ENCODE measurements at places on chromosomes 3 and 15.

- DNase-seq = no peak
Observed at GRCh38 chr15:100878648-100879047, 983 bp upstream of the ALDH1A3 start.

GRCh38 chr3:125072301-125072700 lies 16.5 kb upstream of the HEG1 start:
- no peak for DNase-seq

GRCh38 chr3:27085829-27086730 lies 283.1 kb downstream of the NEK10 start:
- DNase-seq = no peak

GRCh38 chr15:63135281-63135680 lies 13.6 kb downstream of the LACTB start:
- DNase-seq = no peak

DNA sequence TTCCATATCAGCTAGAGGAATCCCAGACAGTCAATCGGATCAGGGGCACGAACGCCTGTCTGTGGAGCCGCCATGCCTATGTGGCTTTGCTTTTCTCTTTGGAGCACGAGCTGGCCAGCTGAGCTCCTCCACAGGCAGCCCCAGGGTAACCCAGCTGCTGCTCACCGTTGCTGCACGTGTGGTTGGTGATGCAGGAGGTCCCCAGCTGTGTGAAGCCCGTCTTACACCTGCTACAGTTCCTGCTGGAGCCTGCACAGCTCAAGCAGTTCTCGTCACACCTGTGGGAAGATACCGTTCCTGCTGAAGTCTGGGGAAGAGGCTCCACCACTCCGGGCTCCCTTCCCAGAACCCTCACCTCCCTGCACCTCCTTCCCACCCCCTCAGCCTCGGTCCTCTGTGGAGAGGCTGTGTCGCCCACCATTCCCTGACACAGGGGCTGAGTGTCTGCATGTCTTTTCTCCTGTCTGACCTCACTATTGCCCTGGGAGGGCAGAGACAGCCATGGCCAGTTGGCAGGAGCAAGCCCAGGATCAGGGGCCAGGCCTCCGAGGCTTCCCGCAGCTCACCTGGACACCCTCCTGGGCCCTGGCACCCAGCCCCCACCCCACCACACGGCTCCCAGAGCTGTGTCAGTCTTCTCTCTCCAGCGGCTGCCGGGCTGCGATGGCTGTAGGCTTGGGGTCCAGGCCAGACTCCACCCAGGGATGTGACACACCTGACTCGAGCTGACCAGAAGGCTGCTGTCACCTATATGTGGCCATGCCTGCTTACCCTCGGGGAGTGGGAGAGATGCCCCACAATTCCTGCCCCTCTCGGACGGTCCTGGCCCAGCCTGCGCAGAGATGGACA lies 12.2 kb upstream of the SNRPA1 start:
- DNase-seq = no peak

GRCh38 chr15:96728591-96728990 lies 398.1 kb downstream of the NR2F2 start:
- DNase-seq = no peak

DNA sequence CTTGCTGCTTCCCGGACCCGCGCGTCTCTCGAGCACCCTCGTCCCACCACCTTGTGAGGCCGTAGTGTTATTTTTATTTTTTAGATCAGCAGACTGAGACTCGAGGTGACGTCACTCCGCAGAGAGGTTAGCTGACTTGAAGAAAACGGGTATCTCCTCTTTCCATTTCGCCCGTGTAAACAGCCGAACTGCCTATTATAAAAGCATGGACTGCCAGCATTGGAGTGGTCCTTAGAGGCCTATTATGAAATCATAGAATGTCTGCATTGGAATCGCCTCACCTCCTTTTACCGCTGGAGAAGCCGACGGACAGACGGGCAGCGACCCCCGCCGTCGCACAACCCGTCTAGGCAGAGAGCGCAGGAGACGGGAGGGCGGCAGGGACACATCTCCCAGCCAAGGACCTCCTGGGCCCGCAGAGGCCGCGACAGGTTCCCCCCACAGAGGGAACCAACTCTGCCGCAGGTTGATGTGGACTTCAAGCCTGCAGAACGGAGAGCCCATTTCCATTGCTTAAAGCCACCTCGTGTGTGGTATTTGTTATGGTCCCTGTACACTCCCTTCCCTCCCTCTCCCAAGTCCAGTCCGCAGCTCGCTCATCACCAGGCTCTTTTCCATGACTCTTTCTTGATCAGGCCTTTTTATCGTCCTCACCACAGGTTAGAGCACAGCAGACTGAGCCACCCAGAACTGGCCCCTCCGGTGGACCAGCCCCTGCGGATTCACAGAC lies 540 bp upstream of the PPP1R2 start:
- DNase-seq = no peak

- no peak for DNase-seq
Observed at GRCh38 chr3:110902453-110903085, 169.0 kb upstream of the NECTIN3 start.

DNA sequence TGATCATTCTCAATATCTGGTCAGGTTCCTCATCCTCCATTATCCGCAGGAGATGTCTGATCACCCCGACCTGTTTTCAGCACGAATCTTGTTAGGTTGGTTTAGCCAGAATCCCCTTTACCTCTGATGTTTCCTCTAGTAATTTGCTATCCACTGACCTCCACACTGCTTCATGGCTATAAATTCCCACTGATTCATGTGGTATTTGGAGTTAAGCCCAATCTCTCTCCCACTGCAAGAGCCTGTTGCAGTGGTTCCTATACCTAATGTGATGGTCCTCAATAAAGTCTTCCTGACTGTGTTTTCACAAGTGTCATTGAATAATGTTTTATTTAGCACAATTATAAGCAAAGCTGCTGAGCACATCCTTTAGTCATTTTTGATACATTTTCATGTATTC lies 124.8 kb upstream of the CNTN3 start:
- no peak for DNase-seq

DNA sequence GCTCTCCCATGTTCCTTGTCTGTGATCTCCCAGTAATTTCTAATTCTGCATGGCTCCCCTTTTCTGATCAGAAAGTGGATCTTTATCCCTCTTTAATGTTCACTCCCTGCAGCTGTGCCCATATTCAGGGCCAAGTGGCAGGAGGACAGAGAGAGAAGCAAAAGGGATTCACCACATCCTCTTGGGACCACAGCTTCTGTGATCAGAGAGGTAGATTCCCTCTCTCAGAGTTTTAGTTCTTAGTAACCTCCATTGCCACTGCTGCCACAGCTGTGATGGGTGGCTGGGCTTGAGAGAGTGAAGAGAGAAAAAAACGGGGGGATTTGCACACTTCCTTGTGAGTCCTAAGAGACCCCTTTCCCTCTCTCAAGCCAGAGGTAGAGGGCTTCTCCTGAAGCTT lies 49.2 kb downstream of the GLCE start:
- no peak for DNase-seq

GRCh38 chr15:64851503-64851840 lies 9.8 kb downstream of the PLEKHO2 start:
- DNase-seq = no peak

DNA sequence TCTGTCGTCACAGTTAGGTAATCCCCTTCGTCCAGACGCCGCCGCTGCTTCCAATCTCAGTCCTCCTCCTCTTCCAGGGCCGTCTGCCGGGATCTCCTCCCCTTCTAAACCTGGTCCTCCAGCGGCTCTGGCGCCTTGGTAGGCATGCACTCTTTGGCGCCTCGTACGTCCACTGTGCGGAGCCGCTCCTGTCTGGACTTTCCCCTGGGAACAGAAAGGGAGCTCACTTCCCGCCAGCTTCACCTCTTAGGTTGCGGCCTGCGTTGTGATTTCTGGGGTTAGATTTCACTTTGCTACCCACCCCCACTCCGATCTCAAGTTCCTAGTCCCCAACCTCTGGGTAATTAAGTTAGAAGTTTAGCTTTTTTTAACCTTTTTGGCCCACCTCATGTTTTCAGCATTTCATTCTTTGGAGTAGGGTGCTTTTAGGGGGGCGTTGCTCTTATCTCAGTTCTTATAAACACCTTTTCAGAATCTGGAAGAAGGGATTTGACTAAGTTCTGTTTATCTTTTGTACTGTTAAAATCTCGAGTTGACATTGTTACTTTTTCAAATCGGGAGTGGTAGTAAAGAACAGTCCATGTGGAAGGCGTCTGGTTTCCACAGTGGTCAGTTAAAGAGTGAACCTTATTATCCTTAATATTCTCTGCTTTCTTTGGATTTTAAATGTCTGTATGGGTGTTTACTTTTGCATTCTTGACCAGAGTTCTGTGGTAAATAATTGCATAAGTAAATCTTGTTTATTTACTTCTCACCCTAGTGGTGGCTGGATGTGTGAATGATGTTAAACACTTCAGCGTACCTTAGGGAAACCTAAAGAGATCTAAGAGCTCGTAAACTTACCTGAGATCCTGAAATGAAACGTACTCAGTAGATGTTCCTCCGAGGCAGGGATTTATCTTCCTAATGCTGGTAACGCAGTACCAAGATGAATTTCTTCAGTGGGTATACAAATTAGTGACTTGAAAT lies 611 bp downstream of the CTDSPL2 start:
- DNase-seq = no peak

DNA sequence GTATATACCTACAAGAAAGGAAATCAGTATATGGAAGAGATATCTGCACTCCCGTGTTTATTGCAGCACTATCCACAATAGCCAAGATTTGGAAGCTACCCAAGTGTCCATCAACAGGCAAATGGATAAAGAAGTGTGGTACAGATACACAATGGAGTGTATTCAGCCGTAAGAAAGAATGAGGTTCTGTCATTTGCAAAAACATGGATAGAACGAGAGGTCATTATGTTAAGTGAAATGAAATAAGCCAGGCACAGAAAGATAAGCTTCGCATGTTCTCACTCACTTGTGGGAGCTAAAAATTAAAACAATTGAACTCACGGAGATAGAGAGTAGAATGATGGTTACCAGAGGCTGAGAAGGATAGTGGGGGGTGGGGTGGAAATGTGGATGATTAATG lies 53.1 kb downstream of the FAM81A start:
- DNase-seq = no peak

- no peak for DNase-seq
Observed at GRCh38 chr3:121735047-121735696, 14.4 kb downstream of the GOLGB1 start.

GRCh38 chr3:124558991-124559845 lies 171.0 kb upstream of the UMPS start:
- DNase-seq = no peak

GRCh38 chr3:41207355-41207754 lies 8.1 kb downstream of the CTNNB1 start:
- no peak for DNase-seq

- no peak for DNase-seq
Observed at GRCh38 chr3:50445919-50446318, 57.5 kb downstream of the CACNA2D2 start.

DNA sequence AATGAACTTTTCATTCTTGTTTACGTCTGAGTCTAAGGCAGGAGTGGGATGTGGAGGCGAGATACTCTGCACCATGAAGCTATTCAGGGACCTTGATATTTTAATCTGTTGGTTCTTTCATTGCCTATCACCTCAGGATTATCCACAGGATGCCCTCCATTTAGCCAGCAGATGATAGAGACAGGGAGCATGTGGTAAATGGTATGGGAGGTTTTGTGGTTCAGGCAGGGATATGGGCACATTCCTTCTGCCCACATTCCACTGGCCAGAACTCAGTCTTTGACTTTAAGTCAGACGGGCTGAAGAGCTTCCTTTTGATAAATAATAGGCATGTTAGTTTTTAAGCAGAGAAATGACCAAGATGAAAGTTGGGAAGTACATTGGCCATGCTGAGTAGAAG lies 548.0 kb upstream of the CCDC54 start:
- DNase-seq = no peak

DNA sequence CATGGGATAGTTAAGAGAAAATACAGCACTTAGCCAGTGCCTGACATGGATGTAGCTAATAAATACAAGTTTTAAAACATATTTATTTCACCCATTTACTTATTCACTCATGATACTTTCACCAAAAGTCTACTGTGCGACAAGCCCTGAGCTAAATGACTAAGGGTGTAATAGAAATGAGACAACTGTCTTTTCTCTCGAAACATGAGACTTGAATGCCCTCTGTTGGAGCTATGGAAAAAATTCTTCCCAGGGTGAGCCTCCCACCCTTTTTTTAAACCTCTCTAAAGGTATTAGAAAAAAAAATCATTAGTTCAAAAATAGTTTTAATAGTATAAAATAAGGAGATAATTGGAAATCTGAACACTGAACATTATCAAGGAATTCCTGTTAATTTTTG lies 24.3 kb upstream of the RPL14 start:
- no peak for DNase-seq

- DNase-seq = no peak
Observed at GRCh38 chr3:150252462-150252861, 155.6 kb upstream of the TSC22D2 start.

DNA sequence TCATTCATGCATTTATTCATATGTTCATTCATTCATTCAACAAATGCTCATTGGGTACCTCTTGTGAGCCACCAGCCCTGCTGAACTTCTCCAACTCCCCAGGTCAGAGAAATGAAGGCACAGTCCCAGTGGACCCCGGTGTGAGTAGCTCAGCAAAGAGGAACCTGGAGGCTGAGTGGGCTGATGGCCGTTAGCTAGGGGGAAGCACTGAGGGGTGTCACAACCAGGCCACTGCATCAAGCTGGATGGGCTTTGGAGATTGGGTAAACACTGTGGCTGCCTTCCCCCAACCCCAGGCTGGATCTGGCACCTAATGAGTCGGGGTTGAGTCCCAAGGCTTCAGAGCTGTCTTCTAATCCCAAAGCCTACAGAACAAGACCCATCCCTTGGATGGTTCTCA lies 12.1 kb upstream of the ALAS1 start:
- no peak for DNase-seq

GRCh38 chr3:188198760-188199327 lies 44.9 kb downstream of the LPP start:
- no peak for DNase-seq

GRCh38 chr3:155046935-155047334 lies 33.2 kb upstream of the MME start:
- DNase-seq = no peak

- no peak for DNase-seq
Observed at GRCh38 chr15:96273317-96274086, 57.0 kb upstream of the NR2F2 start.

DNA sequence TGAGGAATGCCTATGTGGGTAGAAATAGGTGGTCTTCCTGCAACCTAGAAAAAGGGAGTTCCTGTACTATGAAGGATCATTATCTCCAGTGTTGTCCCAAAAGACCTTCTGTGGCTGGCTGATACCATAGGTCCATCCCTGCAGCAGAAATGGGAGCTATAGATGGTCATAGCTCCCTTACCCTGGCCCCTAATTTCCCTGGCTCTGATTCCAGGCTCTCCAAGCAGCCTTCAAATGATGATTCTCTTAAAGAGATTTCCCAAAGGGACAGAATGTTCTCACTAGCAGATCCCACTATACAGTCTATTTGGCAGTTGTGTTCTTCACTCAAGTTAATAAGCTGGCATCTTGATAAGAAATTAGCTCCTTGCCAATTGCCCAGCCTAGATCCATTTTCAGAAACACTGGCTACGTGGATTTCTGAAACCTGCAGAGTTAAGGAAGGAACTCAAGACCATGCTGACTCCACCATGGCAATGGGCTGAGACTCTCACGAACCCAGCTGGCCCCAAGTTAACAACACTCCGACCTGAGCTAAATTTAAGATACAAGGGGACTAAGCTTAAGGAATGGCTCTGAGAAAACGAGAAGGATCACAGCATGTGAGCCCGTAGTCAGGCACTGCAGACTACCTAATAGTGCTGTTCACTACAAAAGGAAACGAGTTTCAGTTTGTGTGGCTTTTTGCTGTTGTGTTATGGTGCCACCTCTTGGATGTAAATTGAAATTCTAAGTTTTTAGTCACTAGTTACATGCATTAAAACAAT lies 11.4 kb downstream of the C15orf40 start:
- no peak for DNase-seq
